ENCODE measurements at places on chromosomes 2 and 18.

DNA sequence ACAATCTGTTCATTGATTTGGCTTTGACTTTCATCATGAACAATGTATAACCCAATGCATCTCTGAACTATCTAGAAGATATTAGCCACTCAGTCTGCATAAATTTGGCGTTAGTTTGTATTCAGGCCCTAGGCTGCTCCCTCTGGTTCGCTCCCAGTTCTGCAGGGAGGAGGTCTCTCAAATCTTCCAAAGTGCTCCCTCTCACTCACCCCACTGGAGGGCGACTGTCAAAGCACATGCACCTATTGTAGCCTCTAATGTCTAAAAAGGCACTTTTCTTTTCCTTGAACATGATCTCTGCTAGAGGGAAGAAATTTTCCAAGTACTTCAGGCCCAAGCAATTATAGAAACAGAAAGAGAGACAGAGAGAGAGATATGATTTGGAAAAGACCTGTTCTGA is 291.5 kb downstream of the TDRD15 start:
- no peak for DNase-seq

GRCh38 chr18:8787371-8787670 is 82.0 kb downstream of the MTCL1 start:
- no peak for DNase-seq

- DNase-seq, result no peak
Measured at GRCh38 chr2:172550419-172550818, 5.5 kb upstream of the PDK1 start.

DNA sequence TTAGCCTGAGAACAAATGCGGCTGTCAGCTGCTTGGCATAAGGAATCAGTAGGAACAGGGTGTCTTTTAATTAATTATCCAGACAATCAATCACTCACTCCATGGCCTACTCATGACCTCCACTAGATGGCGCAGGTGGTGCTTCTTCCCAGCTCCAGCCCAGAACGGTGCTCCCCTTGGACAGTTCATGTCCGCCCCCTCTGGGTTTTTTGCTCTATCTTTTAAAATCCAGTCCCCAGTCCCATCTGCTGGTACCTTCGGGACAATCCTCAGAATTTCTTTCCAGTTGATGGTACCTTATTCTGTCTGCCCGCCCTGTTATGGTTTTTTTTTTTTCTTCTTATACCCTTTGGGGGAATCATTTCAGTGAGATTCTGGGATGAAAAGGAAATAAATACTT is 99.8 kb downstream of the CACNB4 start:
- DNase-seq, result no peak

DNA sequence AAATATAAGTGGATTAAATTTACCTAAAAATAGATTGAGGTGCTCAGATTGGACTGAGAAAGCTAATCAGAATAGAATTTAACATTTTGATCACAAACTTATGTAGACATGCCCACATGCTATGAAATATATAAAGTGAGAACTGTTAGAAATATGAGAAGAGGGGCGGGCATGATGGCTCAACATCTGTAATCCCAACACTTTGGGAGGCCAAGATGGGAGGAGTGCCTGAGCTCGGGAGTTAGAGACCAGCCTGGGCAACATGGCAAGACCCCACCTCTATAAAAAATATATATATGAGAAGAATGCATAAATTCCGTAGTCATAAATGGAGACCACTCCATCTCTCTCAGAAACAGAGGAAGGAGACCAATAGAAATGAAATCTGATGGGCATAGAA is 25.7 kb downstream of the NTSR2 start:
- no peak for DNase-seq

DNA sequence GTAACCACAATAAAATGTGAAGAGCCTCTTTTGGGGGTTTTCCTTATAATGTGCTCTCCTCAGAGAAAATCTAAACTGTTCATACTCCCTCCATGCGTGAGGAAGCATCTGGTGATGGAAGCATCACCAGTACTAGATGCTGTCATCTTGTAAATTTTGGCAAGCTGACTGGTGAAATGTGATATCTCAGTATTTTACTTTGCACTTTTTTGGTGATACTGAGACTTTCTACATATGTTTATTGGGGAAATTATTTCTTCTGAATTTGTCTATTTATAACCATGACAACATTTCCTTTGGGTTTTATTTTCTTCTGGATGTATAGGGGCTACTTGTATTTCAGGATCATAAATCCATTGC is 95.9 kb upstream of the DLGAP1 start:
- no peak for DNase-seq

All from activated gamma-delta T cell (primary cell).